NCI-H187 treated with DMSO at 0.1 percent for 48 hours (cell line): ENCODE measurements at places on chromosomes 16 and 17.

DNA sequence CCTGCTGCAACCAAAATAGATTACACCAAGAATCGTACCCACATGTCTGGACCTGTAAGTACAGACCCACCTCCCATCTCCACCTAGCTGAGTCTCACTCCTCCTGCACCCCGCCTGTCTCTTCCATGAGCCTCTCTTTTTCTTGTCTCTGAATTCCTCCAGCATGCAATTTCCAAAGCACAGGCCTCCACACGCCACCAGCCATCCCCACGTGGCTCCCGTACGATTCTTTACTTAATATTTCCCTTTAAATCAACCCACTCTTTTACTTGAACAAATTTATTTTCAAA, 1.2 kb downstream of the RPH3AL start:
- no peak for DNase-seq

DNA sequence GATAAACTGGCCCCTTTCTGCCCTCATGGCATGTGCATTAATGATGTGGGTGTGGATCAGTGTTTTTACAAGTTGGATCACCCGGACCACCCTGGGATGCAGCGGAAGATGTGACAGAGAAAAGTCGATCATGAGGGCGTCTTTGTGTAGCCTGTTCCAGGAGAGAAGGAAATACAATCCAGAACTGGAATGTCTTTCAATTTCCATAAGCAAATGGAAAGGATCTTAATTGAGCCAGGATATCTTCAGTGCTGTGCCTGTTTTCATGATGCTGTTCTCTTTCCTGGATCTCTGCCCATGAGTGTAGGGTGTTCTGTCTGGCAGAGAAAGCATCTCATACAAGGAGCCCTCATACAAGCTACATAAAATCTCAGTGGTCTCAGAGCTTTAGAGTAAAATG, 481.4 kb downstream of the XYLT1 start:
- DNase-seq = no peak

DNA sequence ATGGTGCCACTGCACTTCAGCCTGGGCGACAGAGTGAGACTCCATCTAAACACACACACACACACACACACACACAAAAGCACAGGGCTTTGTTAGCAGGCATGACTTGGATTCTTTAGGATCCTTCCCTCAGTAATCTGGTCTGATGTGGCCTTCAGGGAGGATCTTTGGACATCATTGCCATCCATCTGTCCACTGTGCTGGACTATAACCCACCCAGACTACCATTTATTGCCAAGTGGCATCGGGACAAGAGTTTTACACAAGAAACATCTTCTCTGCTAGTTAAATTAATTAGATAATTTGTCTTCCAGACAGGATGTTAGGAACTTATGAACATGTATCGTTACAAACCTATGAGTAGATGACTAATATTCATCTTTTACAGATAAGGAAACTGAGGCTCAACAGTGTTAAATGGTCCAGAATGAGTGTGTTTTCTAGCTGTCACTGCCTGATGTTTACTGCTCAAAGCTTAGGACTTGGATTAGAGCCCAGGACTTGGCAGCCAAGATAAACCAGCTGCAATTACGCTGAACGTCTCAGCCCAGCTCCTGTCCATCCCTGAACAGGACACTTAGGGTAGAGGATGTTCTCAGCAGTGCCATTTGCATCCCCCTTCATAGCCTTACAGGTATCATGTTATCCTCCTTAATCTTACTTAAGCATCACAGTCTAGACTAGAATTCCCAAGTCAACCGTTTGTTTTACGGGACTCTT, 285.8 kb downstream of the WWOX start:
- DNase-seq = no peak

DNA sequence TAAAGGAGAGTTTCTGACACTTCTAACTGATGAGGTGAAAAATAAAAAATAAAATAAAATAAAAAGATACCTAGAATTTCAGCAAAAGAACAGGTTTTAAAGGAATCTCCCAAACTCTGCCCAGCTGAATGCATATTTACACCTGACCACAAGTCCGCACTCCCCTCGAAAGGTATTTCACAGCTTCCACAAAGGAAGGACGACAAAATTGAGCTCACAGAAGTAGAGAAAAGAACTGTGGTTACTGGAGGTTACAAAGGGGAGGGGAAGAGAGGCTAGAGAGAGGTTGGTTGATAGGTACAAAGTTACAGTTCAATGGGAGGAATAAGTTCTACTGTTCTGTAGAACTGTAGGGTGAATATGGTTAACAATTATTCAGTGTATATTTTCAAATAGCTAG, 5.0 kb downstream of the LITAF start:
- no peak for DNase-seq

GRCh38 chr16:477301-478157, 50.0 kb upstream of the CAPN15 start:
- DNase-seq = no peak
